Prostate gland (tissue), 2 donors: ENCODE measurements at places on chromosomes 4 and X. TPM values are rescaled to one million over a fixed set of nuclear protein-coding genes. Genes with fewer than 3 reads are reported as not detected.

Gene RPS6KA3
- 19.8 TPM for total RNA-seq

Gene IL3RA
- total RNA-seq: 7.2 TPM

Gene LRCH2
- total RNA-seq: 7.0 TPM

Gene NEIL3
- total RNA-seq: 0.59 TPM

Gene AWAT2
- not detected for total RNA-seq

Gene HSPA4L
- 8.8 TPM for total RNA-seq

Gene S100P
- 21.9 TPM for total RNA-seq

Gene HERC5
- 59.4 TPM for total RNA-seq

Gene CACNA1F
- total RNA-seq: 0.17 TPM

Gene WNK3
- 60.3 TPM for total RNA-seq

GRCh38 chr4:127250577-127250976 lies 382.2 kb upstream of the INTU start:
- DNase-seq: no peak

DNA sequence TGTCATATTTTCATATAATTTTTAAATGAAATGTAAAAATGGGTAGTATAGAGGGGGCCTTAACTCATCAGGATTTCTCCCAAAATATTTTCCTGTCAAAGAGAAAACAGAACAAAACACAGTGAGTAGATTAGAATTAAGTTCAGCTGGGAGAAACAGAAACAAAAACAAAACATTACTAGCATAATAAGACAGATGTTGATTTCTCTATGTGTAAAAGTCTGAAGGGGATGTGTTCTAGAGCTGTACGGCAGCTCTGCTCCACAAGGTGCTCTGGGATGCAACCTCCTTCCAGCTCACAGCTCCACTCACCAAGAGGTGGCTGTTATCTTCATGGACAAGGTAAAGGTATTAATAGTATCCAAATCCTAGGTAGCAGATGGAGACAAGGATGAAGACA lies 72.8 kb downstream of the ARHGEF38 start:
- DNase-seq: no peak

- DNase-seq: no peak
These were observed 16.4 kb downstream of the FAT4 start for GRCh38 chr4:125331116-125331515.

DNA sequence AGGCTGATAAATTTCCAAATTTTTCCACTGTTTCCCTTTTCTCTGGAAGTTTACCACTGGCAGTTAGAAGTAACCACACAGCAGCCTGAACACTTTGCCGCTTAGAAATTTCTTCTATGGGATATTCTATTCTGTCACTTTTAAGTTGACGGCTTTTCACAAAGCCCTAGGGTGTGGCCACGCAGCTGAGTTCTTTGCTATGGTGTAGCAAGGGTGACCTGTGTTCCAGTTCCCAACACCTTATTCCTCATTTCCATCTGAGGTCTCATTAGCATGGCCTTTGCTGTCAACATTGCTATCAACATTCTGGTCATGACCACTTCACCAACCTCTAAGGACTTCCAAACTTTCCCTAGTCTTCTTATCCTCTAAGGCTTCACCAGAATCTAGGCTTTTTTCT lies 45.4 kb upstream of the NFKB1 start:
- DNase-seq: no peak

- no peak for DNase-seq
These were observed 206.7 kb downstream of the MGST2 start for GRCh38 chr4:139872274-139872673.

DNA sequence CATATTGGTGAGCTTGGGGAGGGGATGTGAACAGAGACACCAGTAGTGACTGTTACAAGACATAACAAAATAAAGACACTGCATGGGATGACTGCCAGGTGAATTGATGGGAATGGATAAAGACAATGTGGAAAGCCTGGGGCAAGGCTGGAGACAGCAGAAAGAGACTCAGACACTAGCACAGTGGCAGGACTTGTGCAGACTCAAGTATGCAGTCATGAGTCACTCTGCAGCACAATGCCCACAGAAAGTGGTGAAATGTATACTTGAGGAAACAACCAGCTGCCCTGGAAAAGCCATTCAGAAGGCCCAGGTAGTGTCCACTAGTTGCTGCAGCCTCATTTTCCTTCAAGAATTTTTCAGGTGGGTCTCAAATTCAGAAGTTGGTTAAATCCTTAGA lies 452.3 kb downstream of the MID1IP1 start:
- DNase-seq: no peak

GRCh38 chr4:175419236-175419718 lies 392.8 kb downstream of the GPM6A start:
- no peak for DNase-seq

GRCh38 chr4:78155616-78156105 lies 98.5 kb downstream of the FRAS1 start:
- DNase-seq: no peak

DNA sequence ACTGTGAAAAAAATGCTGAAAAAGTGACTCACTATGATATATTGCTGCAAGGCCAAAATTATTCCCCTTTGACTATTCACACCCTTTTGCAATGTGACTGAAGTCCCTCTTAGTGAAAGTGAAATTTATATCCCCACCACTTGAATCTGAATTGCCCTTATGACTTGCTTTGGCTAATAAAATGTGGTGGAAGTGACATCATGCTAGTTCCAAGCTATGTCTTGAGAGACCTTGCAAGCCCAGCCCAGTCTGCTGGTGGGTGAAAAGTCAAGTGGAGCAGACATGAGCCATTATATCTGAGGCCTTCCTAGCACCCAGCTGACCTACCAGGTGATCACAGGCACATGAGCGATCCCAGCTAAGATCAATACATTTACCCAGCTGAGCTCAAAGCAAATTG lies 94.7 kb downstream of the LINC00632 start:
- no peak for DNase-seq

DNA sequence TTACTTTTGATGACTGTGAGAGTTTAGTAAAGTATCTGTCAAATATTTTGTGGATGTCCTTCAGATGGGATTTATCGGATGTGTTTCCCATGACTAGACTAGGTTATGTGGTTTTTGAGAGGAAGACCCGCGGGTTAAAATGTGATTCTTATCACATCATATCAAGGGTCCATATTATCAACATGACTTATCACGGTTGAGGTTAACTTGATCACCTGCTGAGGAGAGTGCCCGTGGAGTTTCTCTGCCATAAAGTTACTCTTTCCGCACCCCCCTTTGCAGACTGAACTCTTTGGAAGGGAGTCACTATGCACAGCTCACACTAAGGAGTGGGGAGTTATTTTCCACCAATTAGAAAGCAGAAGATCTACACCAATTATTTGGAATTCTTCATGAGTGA lies 38.7 kb downstream of the GLRB start:
- DNase-seq: no peak

DNA sequence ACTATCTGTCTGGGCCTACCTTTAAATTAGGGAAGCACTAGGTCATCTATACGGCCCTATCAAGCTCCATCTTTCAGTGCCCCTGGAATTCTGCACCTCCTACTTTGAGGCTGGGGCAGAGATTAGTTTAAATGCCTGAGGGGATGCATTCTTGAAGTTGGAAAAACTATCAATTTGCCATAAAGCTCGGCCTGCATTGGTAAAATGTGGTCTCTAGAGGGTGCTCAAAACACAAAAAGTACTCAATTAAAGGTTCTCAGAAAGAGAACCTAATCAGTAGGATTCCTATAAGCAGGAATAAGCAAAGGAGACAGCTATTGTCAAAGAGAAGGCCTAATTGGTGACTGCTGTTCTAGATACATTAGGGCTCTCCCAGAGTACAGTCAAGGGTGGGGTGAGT lies 111.7 kb downstream of the AMER1 start:
- DNase-seq: no peak

DNA sequence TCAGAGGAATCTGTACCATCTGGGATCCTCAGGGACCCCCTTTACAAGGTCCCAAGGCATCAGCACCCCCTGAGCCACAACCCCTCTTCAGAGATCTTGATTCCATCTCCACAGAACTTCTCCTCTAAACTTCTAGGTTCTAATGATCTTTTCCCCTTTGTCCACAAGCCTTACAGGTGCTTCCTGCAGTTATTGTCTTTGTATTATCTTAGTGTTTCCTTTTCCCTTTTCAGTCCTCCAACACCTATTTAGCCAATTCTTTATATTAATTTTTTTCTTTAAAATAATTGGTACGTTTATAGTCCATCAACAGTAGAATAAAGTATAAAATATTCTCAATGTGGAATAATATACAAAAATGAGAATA lies 35.2 kb upstream of the FAM241A start:
- no peak for DNase-seq

DNA sequence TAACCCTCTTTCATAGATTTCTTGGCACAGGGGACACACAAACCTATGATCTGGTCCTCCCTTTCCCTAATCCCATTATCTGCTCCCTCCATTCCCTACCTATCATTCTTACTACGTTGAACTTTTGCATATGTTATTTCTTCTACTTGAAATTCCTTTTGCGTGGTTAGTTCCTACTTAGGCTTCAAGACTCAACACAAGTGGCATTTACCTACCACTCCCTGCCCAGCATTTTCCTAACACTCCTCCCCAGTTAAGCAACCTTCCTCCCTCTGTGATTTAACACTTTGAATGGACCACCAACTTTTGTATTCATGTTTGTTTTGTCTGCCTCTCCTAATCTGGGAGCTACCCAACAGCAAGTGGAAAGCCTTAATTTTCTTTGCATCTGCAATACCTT lies 1113.7 kb downstream of the STIM2 start:
- no peak for DNase-seq

DNA sequence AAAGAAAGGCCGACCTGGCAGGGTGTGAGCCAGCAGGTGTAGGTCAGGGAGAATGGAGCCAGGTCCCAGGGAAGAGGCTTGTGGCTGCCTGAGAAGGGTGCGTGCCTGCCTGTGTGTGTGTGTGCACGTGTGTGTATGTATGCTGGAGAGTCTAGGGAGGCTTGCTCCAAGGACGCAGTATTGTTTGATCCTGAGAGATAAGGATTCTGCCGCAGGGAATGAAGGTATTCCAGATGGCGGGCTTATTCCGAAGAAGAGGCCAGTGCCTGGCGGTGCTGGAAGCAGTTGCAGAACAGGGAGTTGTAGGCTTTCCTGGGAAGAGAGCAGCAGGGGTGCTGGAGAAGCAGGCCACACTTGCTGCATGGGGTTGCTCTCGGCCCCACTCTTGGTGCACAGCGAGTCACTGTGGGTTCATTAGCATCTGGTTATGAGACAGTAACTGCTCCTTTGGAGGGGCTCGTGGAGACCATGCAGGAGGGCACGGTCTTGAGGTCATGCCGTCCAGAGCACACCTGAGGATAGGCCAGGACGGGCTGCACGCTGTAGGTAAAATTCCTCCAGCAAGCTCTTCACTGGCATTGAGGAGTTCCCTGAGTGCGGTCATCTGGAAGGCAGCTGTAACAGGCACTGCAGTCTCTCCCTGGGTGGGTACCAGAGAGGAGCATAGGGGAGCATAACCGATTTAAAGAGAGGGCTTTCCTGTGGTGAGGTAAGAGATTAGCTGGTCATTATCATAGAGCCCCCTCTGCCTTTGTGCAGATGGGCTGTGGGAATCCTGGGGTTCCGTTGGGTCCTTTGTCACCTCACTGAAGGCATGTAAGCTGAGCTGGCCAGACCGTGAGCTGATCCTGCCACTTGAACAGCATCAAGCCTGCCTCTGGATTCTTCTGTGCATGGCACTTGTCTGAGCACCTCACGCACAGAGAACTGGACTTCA lies 29.9 kb upstream of the MSANTD1 start:
- no peak for DNase-seq

- DNase-seq: no peak
These were observed 40.0 kb upstream of the PDGFRA start for GRCh38 chr4:54189140-54189539.

DNA sequence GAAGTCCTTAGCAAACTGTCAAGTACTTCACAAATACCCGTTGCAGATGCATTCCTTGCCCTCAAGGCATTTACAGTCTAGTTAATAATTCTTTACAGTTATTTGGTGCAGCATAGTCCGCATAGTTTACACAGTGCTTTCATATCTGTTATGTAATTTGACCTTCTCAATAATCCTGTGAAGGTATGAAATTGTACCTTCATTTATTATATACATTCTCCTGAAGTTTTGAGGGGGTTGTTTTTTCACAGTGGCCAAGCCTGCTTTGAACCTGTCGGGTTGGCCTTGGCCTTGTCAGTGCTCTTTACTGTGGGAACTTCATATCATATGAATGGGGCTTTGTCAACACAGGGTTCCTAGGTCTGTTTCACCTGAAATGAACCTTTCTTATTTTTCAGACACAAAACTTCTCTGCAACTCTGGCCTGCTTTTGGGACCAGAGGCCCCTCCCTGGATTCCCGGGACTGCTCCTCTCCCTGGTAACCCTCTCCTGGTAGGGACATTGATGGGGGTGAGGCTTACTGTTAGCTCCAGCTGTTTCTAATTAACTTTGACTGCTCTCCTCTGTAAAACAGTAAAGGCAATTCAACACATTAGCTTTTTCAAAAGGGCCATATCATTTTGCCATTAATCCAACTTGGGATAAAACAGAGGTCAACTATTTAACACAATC lies 9.1 kb downstream of the IGFBP7 start:
- DNase-seq: no peak

GRCh38 chrX:30893206-30893605 lies 4.2 kb upstream of the TAB3 start:
- DNase-seq: no peak
